ENCODE measurements at places on chromosomes 7 and 10.

- DNase-seq = no peak
Observed at GRCh38 chr10:74084955-74085354, 65.7 kb downstream of the AP3M1 start.

DNA sequence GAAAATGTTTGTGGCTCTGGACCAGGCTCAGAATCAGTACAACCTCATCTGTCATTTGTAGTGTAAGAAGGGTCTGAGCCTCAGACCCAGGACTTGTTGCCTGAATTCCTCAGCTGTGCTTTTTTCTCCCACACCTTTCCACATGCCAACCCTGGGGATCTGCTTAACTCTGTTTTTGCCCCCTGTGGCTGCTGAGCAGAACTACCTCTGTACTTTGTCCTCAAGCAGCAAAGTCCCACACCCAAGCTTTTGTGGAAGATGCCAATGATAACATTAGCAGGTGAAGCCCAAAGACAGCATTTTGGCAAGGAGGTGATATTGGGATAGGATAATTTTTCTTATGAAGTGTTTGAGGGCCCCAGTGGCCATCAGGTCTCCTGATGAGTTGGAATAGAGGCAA lies 5.8 kb upstream of the CYP2C18 start:
- no peak for DNase-seq

GRCh38 chr7:40541336-40541735 lies 406.5 kb downstream of the SUGCT start:
- DNase-seq = no peak

DNA sequence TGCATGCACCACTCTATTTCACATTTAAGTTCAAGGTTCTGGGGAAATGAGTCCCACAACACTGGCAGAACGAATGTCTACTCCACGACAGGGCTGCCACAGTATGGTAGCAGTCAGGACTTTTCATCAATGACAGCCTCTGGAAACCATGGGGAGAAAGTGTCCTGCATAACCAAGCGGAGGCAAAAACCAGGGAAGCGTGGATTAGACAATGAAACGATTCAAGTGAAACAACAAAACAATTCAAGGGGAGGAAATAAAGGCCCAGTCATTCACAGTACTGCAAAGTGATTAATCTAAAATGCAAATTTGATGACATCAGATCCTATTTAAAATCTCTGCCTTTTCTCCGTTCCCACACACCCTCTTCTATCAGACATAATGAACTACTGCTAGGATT lies 168.2 kb downstream of the DPY19L1 start:
- DNase-seq = no peak

GRCh38 chr10:80137920-80138319 lies 5.4 kb downstream of the PLAC9 start:
- no peak for DNase-seq

DNA sequence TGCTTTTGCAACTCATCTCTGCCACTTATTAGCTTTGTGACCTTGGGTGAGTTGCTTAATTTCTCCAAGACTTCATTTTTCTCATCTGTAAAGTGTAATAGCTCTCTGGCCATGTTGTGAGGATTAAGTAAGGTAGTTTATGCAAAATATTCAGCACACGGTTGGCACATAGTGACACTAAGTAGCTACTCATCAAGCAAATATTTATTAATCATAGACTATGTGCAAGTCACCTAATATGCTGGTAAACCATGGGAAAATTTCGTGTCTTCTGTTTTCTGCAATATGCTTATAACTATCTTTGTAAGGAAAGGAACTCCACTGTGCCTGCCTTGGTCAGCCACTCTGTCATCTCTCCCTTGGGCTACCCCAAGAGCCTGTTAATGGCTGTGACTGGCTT lies 50.3 kb upstream of the EGR2 start:
- DNase-seq = no peak

DNA sequence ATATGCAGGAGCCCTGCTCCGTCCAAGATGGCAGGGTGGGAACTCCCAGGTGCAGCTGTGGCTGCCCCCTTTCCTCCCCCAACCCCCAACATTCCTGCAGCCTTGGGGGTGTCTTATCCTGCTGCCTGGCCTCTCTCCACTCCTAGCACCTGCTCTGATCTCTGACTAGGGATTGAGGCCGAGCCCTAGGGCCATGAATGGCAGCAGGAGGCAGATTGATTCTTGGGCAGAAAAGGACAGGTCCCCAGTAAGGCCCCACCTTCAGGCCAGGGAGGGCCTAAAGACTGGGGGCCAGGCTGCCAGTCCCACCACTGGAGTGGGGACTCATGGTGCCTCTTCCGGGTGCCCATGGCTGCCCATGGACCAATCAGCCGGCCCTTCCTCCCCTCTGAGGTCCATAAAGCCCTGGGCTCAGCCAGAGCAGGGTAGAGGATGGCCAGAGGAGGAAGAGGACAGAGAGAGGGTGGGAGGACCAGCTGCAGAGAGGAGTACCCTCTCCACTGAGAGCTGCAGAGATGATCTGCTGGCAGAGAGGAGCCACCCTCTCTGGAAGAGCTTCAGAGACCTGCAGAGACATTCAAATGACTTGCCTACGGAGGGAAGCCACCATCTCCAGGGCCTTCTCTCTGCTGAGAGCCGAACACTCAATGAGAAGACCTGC lies 8.3 kb upstream of the COA1 start:
- DNase-seq = no peak

- no peak for DNase-seq
Observed at GRCh38 chr7:5777932-5778331, 3.5 kb downstream of the RNF216 start.

DNA sequence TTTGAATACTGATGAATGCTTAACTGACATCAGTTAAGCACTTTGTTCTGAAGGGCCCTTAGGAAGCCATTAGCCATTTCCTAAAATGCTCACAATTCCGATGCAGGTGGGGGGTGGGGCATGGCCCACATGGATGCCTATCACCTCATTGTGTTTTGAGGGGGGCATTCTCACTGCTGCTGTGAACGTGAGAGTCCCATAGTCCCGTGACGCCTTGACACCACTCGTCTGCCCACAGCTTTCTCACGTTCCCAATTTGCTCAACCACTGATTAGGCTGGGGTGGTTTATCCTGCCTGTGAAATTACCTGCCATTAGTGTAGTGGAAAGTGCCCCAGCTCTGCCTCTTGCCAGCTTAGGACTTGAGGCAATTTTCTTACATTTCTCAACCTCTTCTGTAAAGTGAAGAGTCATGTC lies 31.9 kb downstream of the DUSP5 start:
- no peak for DNase-seq

DNA sequence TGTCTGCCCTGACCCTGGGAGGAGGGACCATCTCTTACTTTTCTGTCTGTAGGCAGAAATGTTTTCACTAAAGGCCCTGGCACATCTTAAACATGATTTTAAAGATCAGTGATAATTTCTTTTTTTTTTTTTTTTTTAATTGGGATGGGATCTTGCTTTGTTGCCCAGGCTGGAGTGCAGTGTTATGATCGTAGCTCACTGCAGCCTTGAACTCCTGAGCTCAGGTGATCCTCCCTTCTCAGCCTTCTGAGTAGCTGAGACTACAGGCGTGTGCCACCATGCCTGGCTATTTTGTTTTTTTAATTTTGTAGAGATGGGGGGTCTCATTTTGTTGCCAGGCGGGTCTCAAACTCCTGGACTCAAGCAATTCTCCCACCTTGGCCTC lies 65.3 kb downstream of the RBM20 start:
- DNase-seq = no peak

- no peak for DNase-seq
Observed at GRCh38 chr10:130230036-130230435, 93.8 kb downstream of the GLRX3 start.

DNA sequence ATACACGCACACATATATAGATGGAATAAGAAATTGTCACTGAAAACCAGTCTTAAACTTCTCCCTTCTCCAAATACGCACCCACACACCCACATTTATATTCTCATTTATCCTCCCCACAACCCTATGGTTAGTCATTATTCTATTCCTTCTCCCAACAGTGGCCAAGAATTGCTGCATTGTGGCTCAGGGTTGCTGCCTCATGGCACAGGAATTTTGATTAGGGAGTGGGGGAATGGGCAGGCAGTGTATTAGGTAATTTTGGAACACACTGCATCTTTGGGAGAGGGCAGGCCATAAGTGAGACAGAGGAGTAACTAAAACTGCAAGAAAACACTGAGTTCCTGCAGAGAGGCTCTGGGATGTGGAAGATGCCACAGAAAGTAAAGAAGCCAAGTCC lies 35.7 kb downstream of the NAPEPLD start:
- DNase-seq = no peak

DNA sequence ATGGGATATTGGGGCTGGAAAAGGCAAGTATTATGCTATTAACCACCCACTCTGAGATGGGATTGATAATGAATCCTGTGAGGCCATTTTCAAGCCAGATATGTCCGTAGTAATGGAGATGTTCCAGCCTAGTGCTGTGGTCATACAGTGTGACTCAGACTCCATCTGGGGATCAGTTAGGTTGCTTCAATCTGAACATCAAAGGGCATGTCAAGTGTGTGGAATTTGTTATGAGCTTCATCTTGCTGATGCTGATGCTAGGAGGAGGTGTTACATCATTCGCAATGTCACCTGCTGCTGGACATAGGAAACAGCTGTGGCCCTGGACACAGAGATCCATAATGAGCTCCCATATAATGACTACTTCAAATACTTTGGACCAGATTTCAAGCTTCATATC lies 144.7 kb downstream of the PLCE1 start:
- DNase-seq = no peak

- no peak for DNase-seq
Observed at GRCh38 chr7:91319351-91319750, 55.1 kb downstream of the FZD1 start.

DNA sequence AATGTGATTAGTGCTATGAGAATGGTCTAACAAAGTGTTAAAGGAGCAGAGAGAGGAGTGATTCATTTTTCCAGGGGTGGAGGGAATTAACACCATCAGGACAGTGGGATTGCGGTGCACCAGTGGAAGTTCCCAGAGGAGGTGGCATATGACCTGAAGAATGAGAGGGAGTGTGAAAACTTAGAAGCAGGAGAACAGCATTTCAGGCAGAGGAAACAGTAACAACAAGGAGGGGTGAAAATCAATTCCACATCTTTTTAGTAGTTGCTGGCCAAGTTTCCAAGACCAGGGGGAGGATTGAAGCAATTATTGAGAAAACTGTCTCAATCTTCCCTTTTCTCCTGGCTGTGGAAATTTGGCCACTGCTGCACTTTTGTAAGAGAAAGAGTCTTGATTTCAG lies 23.7 kb upstream of the CCDC172 start:
- DNase-seq = no peak

DNA sequence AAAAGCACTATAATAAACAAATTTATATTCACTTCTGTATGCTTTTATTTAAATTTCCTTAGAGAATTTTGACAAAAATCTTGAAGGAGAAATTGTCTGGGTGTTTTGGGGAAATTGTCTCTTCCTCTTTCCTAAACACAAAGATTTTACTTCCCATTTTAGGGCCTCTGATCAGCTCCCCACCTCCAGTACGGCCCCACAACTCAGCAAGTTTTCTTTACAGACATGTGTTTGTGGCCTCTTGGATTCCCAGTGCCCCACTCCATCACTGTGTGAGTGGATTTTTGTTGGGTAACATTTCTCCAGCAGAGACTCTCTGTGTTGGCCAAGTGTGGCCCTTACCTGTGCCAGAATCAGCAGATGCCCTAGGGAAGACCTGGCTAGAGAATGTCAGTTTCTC lies 182.8 kb upstream of the CDC14C start:
- DNase-seq = no peak

- no peak for DNase-seq
Observed at GRCh38 chr10:127310923-127311322, 114.5 kb upstream of the INSYN2A start.

DNA sequence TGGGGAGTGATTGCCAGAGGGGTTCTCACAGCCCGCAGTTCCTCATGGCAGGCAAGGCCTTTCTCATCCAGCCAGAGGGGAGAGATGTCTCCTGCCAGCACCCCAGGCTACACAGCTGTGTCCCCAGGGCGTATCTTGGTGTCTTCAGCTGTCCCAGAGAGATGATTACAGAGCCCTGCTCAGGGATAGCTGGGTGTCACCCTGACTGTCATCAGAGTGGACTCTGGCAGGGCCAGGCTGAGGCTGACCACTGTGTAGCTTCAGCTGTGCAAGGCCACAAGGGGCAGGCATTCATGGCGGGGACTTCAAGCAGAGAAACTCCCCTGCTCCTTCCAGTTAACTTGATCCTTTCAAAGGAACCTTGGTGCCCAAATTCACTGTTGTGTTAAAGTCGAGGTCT lies 124.2 kb downstream of the RGS10 start:
- no peak for DNase-seq

- no peak for DNase-seq
Observed at GRCh38 chr7:37269711-37270508, 178.8 kb downstream of the ELMO1 start.

DNA sequence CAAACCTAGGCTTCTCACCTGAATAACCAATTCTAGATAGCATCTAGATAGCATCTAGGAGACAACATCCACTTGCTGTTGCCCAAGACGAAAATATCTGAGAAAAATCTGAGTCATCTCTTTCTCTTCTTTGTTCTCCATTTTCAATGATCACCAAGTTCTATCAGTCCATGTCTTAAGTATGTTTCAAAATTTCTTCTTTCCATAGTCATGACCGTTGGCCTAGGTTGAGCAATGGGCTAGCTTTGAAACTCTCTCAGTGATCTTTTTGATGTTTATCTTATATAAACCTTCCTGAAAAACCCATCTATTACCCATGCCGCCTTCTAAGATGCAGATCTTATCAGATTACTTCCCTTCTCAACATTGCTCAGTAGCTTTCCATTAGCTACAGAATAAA lies 23.4 kb upstream of the CASD1 start:
- DNase-seq = no peak

DNA sequence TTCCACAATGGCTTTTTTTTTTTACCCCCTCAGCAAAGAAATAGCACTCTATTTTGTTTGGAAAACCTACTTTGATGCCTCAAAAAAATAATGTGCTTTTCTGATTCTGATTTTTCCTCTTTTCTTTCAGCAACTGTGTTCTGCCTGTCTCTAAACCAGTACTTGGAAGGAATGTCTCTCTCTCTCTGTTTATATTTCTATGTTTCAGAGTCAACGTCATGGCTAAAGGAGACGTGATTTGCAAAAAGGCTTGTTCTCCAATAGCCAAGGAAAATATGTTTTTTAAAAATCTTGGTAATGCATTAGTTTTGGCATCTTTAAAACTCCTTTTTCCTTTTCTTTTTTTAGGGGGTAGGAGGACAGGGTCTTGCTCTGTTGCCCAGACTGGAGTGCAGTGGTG lies 56.0 kb upstream of the SDK1 start:
- no peak for DNase-seq

- no peak for DNase-seq
Observed at GRCh38 chr7:143480501-143480900, 2.8 kb downstream of the TAS2R41 start.

GRCh38 chr10:52423369-52423768 lies 109.3 kb downstream of the DKK1 start:
- no peak for DNase-seq

- no peak for DNase-seq
Observed at GRCh38 chr7:147249956-147250355, 1133.4 kb downstream of the CNTNAP2 start.
